ENCODE measurements at places on chromosomes 5 and 9. TPM values are rescaled to one million over a fixed set of nuclear protein-coding genes. Genes with fewer than 3 reads are reported as not detected.

Gene HACD4
- 2.6 TPM for polyA plus RNA-seq

Gene SLC6A19
- polyA plus RNA-seq = not detected

Gene DPM2
- polyA plus RNA-seq = 32.9 TPM

Gene SHOC1
- polyA plus RNA-seq = 0.57 TPM

Gene SHROOM1
- polyA plus RNA-seq = 18.3 TPM

Gene GFI1B
- not detected for polyA plus RNA-seq

Gene CKMT2
- 47.0 TPM for polyA plus RNA-seq

Gene STC2
- 1.2 TPM for polyA plus RNA-seq

Gene CDC20B
- polyA plus RNA-seq = not detected

Gene SNCAIP
- 1.5 TPM for polyA plus RNA-seq

DNA sequence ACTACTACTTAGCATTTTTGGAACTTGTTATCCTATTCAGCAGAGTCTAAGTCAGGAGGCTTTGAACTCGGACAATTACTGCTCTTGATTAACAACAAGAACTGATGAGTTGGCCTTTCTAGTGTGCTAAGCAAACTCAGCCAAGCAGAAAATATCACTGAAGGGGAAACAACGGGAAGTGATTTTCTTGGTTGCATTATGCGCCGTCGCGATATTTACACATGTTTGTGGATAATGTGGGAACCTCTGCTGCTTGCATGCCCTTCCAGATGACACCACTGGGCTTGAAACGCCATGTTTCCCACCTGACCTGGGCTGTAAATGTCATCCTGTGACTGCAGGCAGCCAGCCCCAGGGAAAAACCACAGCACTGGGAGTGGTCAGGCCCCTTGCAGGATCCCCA, 205.5 kb downstream of the PAX5 start:
- DNase-seq = no peak
- no peak overlapping the region for H3K4me3 ChIP-seq
- no peaks in the 10 kb centered on the region for H3K4me1 ChIP-seq
- no peak overlapping the region for H3K27ac ChIP-seq
- H3K27me3 ChIP-seq = no peaks in the 10 kb centered on the region
- H3K36me3 ChIP-seq = no peaks in the 10 kb centered on the region

GRCh38 chr9:84575705-84576104, 93.8 kb upstream of the NTRK2 start:
- DNase-seq = no peak
- no peaks in the 10 kb centered on the region for H3K36me3 ChIP-seq
- H3K27ac ChIP-seq = no peak overlapping the region
- no peaks in the 10 kb centered on the region for H3K4me1 ChIP-seq
- no peak overlapping the region for H3K4me3 ChIP-seq
- H3K27me3 ChIP-seq = no peaks in the 10 kb centered on the region

DNA sequence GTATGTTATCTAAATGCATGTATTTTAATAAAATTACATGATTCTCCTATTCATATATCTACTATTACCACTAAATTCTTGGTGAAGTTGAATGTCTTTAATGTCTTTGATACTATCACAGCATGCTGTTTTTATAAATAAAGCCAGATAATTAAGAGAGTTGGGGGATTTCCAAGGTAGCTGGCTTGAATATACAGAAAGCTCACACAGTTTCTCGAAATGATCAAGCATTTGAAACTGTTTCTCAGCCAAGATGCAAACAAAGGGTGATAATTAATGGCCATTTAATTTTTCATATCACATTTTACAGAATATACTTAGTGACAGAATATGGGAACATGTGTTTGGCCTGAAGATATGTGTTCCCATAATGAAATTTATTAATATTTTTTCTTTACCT, 145.6 kb upstream of the CDH12 start:
- H3K4me3 ChIP-seq = no peak overlapping the region
- H3K4me1 ChIP-seq = no peaks in the 10 kb centered on the region
- H3K27ac ChIP-seq = no peak overlapping the region

DNA sequence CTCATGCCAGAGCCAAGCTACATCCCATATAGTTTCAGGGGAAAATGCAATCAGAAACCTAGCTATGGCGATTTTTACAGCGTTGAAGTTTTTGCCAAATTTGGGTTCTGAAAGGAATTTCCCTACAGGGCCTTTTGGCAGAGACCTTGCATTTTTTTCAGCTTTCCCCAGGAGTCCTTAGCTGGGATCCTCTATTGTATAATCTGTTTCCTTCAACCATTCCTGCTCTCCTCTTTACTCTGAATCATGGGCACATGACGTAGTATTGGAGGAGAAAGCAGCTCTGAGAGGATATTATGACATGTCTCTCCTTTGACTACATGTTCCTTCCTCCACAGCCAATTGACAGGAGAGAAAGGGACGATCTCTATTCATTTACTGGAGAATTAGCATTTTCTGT, 118.5 kb upstream of the ERCC6L2 start:
- peaks cover 32% of the 10 kb centered on the region for H3K4me1 ChIP-seq
- no peaks in the 10 kb centered on the region for H3K36me3 ChIP-seq
- no peak for DNase-seq
- H3K4me3 ChIP-seq = no peak overlapping the region
- no peaks in the 10 kb centered on the region for H3K27me3 ChIP-seq
- peak overlapping the region; percentile 47 for H3K27ac ChIP-seq

- H3K36me3 ChIP-seq = no peaks in the 10 kb centered on the region
- no peak overlapping the region for H3K27ac ChIP-seq
- no peak for DNase-seq
- no peak overlapping the region for H3K4me3 ChIP-seq
- H3K27me3 ChIP-seq = no peaks in the 10 kb centered on the region
- no peaks in the 10 kb centered on the region for H3K4me1 ChIP-seq
These were observed 289.1 kb upstream of the EDIL3 start for GRCh38 chr5:84673785-84674184.

DNA sequence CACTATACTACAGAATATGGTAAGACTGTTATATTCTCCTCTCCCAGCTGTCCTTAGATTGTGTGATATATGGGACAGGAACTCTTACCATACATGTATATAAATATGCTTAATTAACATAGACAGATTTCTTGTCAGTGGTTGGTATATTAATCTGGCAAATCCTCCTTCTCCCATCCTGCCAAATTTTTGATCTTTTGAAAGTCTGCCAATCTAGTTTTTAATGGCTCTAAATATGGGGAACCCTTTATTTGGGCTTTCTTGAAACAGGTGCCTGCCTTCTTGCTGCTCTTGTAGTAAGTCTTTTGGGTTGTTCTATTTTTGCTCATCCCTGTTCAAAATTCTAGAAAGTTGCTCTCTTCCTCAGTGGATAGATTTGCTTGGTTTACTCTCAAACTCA, 63.5 kb downstream of the SPATA31D1 start:
- H3K27me3 ChIP-seq = no peaks in the 10 kb centered on the region
- no peak for DNase-seq

- DNase-seq = no peak
- H3K27ac ChIP-seq = no peak overlapping the region
- H3K4me1 ChIP-seq = no peaks in the 10 kb centered on the region
- no peaks in the 10 kb centered on the region for H3K36me3 ChIP-seq
- H3K4me3 ChIP-seq = no peak overlapping the region
These were observed 100.6 kb upstream of the VCAN start for GRCh38 chr5:83370957-83371356.

- no peak overlapping the region for H3K27ac ChIP-seq
- H3K4me3 ChIP-seq = no peak overlapping the region
These were observed 7.9 kb downstream of the CYSTM1 start for GRCh38 chr5:140182803-140183367.

- no peak for DNase-seq
- H3K27ac ChIP-seq = peak overlapping the region; percentile 47
- no peak overlapping the region for H3K4me3 ChIP-seq
- H3K4me1 ChIP-seq = peaks cover 10% of the 10 kb centered on the region
- H3K27me3 ChIP-seq = no peaks in the 10 kb centered on the region
- no peaks in the 10 kb centered on the region for H3K36me3 ChIP-seq
These were observed 103.2 kb downstream of the FSTL4 start for GRCh38 chr5:133508845-133509741.

DNA sequence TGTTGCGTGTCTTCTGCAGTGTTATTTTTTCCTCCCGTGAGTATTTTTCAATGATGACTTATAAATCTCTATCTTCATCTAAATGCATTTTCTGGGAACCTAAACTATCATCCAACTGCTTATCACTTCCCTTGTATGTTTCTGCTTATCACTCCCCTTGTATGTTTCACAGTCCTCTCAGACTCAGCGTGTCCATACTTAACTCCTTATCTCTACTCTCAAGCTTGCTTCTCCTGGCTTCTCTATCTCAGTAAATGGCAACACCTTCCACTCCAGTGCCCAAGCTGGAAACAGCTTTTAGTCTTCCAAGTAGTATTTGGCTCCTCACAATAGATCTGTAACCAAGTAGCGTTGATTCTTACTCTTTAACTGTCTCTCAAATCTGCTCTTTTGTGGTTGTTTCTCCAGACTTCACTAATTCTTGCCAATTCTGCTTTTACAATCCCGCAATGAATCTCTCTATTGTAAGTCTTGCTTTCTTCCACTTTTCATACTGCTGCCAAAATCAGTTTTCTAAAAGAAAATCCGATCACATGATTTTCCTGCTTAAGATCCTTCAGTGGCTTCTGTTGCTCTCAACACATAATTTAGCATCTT, 33.8 kb upstream of the TXNDC8 start:
- no peaks in the 10 kb centered on the region for H3K36me3 ChIP-seq
- H3K4me3 ChIP-seq = no peak overlapping the region
- H3K4me1 ChIP-seq = no peaks in the 10 kb centered on the region
- no peaks in the 10 kb centered on the region for H3K27me3 ChIP-seq
- no peak overlapping the region for H3K27ac ChIP-seq

Data from adrenal gland (tissue), 19 donors.